ENCODE measurements at places on chromosomes 3 and 15. TPM values are rescaled to one million over a fixed set of nuclear protein-coding genes. Genes with fewer than 3 reads are reported as not detected.

Gene SERINC4
- total RNA-seq, result not detected

Gene NR2F2
- total RNA-seq, result 15.5 TPM

Gene HCLS1
- total RNA-seq, result 2.7 TPM

Gene RARB
- 3.1 TPM for total RNA-seq

Gene ASB14
- total RNA-seq, result not detected

Gene TRIM69
- 9.5 TPM for total RNA-seq

Gene ZBED2
- 0.09 TPM for total RNA-seq

Gene ZBTB47
- 22.3 TPM for total RNA-seq

Gene IL17RE
- total RNA-seq, result 1.5 TPM

All from fibroblast of the aortic adventitia (primary cell).